ENCODE measurements at places on chromosomes 11 and 22.
A peak's percentile ranks its signal among the peaks of the same experiment; 100 is the strongest.

- DNase-seq = no peak
Observed at GRCh38 chr11:41458641-41459040, 811 bp downstream of the LRRC4C start.

- no peak for DNase-seq
Observed at GRCh38 chr11:80204021-80204420, 763.2 kb upstream of the TENM4 start.

DNA sequence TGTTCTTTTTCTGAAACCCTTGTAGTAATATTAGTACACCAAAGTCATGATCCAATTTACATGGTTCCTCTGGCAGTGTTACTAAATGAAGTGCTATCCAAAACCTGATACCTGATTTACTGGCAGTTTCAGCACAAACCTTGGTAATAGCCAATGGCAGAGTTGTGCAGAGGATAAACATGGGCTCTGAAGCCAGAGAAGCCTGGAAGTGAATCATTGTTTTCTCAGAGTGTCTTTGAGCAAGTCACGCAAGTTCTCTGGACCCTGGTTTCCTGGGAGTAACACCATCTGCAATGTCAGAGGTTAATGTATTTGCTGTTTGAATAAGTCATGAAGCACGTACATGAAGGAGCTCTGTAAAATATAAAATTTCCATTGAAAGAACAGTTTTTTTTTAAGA is 222.3 kb upstream of the NARS2 start:
- no peak for DNase-seq

- DNase-seq = no peak
Observed at GRCh38 chr22:25828422-25828821, 86.4 kb downstream of the MYO18B start.

DNA sequence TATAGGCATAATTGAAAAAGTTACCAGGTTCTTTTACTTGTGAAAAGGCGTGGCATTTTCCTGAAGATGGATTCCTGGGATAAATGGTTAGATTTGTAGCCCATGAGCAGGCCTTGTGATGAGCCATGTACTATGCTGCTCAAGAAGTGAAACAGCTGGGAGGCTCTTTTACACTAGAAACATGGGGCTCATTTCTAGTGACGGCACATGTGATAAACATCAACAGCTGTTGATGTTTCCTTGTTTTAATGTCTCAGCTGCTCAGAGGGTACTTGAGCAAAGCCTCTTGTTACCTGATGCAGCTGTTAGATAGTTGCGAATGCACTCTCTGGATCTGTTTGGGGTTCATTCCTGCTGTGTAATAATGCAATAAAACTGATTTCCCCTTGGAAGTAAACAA is 396.8 kb downstream of the GUCY1A2 start:
- DNase-seq = no peak

DNA sequence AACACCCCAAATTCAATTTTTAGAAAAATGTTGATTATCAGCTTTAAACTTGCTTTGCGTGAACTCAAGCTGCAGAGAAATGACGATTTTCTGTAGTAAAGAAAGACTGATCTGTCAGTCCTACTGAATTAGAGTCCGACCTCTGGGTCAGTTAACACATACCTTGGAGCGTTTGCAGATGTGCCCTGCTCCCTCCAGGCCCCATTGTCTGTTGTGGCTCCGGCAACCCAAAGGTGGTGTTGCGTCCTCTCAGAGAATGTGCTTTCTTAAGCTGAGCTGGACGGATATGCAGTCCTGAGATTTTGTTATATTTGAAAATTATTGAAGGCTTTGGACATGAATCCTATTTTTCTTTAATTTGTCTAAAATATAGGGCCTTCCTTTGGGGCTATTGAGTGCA is 31.5 kb upstream of the MYO18B start:
- no peak for DNase-seq

DNA sequence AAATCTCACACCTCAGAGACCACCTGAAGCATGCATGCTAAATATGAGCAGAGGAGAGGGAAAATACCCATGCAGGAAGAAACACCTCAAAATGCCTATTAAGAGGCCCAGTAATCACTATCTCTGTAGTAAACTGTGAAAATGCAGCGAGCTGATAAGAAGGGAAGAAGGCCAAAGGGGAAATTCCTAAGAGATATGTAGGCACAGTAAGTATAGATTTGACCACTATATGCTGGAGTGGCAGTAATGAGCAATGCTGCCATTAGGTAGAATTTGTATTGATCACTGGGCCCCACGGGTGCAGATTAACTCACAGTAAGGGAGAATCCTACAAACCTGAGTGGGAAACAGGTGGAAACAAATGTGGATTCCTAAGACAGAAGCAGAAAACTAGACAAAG is 1813.1 kb upstream of the RAG2 start:
- DNase-seq = no peak

DNA sequence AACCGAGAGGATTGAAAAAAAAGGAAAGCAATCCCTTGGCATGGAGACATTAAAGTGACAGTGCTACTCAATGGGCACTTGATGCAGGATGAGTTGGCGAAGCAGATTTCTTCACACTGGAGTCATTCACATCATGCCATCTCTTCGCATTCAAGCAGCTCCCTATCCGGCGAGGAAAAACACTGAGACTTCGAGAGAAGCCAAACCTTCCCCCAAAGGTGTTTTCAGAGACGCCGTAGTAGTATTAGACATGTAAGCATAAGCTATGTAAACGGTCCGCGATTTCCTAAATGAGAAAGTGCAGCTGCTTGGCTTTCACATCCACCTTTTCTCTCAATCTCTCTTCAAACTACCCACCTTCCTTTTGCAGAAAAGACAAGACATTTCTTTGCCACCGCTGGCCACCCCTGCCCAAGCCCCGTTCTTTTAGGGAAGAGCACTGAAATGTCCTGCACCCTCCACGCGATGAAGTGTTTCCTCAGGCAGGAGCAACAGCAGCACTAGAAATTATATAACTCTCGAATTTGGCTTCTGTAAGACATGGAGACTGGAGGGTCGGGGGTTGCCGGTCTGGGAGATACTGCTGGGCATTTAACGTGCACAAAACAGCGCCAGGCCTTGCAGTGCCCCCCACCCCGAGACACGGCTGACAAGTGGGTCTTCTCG is at the start of gene DLG2:
Gene DLG2 (minus strand): TSS at position 13 of the 666 bp plus-strand sequence.
- DNase-seq = no peak

DNA sequence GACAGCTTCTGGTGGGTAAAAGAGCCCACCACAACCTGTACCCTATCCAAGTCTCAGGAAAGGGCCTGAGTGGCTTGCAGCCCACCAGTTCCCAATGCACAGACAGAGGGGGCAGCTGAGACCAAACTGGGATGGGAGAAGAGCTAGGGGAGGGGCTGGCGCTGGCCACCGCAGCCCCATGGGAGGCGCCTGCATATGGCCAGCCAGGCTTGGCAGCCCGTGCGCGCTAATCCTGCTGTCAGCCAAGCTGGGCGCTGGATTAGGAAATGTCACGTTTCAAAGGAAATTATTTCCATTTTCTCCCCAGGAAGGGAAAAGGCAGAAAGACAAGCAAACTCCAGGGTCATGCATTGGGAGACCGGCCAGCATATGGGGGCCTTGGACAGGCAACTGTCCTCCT is 236.8 kb downstream of the BUD13 start:
- DNase-seq = no peak

- DNase-seq = peak; percentile 4
Observed at GRCh38 chr22:30763815-30764673, 69.4 kb downstream of the OSBP2 start.

DNA sequence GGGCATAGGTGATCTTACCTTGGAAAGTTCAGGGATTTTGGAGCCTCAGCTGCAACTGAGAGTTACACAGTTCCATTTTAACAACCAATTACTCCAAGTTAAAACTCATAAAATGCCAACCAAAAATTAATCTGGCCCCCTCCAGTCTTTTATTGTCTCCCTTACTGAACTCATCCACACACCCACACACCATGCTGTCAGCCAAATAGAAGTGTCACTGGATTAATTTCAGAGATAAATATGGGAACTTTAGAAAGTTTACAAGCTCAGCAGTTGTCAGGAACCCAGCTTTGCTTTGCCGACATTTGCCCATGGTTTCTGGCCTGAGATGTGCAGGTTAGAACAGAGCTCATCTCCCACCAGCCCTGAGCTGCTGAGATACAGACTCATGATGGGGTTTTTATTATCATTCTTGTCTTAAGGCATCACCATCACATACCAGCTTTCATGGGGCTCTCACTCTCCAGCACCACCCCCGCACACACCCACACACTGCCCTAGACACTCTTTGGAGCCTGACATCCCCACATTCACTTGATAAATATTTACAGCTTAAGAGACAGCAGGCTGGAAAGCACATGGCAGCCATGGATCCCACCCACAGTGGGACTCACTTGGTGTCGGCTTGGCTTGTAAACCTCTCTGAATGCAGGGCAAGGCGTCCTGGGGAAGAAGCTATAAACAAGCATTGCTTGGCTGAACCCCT is 23.7 kb upstream of the CTR9 start:
- DNase-seq = no peak

DNA sequence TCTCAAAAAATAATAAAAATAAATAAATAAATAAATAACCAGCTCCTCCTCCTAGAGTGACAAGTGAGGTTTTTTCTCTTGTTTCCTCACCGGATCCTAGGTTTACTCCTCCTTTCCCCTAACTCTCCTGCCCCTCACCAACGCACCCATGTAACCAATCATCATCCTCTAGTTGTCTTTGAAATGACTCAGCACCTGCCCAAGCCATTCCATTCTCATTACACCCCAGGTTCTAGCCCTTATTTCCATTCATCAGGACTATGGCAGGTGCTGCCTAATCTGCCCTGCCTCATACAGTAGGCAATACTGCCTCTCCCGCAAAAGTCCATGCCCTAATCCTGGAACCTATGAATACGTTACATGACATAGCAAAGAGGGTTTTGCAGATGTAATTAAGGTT is 60.4 kb downstream of the BUD13 start:
- no peak for DNase-seq

DNA sequence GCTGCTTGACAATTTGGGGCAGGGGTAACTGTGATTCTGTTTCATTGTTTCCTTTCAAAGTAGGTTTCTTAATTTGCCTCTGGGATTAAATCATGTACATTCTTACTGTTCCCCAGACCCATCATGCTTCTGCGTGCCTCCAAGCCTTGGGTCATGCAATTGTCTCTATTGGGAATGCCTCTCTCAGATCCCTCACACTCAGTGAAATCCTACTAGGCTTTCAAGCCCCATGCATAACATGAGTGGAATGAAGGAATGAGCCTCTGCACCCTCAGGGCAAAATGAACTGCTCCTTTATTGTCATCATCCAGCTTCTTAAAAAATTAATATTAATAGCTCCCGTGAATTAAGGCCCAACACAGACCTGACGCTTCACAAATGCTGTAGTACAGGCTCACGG is 381.7 kb downstream of the TENM4 start:
- DNase-seq = no peak

DNA sequence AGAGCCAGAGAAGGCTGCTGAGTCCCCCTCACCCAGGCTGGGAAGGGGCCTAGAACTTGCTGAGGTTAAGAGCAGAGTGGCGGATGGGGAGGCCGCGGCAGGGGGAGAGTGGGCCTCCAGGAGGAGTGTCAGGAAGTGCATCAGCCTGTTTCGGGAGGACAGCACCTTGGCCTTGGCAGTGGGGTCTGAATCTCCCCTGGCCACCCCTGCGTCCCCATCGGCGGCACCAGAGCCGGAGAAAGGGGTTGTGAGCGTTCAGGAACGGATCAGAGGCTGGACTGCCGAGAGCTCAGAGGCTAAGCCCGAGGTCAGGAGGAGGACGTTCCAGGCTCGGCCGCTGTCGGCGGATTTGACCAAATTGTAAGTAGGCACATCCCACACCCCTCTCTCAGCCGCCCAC is 76.7 kb downstream of the KIAA1671 start:
- no peak for DNase-seq

- no peak for DNase-seq
Observed at GRCh38 chr11:61969391-61969758, 1.9 kb upstream of the FTH1 start.

DNA sequence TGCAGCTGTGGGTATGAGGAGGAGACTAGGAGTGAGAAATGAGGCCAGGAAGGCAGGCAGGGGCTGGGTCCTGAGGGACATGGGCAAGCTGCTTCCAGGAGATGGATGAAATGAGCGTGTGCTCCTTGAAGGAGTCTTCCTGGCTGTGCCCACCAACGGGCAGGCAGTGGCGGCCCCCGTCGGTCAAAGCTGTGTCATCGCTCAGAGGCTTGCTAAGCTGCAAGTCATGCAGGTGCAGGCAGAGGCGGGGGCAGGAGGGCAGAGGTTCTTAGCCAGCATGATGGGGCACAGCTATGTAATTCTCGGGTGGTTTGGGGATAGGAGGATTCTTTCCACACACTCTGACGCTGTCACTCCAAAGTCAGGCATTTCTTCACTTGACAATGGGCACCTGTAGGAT is 12.5 kb upstream of the PEX26 start:
- no peak for DNase-seq

DNA sequence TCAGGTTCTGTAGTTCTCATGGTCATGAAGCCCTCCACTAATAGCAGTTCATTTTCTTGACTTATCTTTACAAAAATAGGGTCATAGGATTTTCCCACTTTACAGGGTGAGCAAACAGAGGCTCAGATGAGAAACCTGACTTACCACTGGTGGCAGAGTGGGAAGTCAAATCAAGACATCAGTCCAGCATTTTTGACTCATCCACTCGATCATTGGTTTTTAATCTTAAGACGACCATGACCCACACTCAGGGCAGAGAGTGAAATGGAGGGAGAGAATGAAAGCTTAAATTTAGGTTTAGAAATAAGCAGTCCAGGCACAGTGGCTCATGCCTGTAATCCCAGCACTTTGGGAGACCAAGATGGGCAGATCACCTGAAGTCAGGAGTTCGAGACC is 42.1 kb downstream of the RTL6 start:
- no peak for DNase-seq

DNA sequence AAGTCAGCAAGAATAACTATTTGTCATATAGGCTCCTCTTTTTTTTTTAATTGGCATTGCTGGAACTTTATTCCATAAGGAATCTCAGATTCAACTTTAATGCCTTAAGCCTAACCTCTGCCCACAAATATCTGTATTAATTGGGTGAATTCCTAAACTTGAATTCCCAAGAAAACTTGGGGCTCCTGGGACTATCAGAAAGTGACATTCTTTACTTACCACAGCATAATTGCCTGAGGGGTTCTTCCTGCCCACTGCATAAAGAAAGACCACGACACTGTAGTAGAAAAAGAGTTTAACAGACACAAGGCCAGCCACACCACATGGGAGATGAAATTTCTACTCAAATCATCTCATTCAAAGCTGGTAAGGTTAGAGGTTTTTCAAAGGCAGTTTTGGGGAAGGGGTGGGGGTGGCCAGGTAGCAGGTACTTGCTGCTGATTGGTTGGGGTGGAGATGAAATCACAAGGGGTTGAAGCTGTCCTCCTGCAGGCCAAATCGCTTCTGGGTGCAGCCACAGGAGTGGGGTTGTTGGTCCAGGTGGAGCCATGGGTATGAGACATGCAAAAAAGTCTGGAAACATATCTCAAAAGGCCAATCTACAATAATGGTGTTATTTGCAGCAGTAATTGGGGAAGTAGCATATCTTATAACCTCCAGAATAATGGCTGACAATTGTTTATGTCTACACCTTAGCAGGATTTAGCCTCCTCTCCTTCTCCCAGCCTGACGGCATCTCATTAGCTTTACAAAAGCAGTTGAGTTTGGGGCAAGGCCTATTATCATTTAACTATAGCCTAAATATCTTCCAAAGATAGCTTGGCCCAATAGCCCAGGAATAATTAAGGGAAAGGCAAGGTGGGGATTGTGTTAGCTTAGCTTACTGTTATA is 4.8 kb upstream of the NLRP10 start:
- no peak for DNase-seq

Measured in NCI-H1417 treated with DMSO at 0.1 percent for 48 hours (cell line).